NCI-H460 (cell line): ENCODE measurements at places on chromosomes 7 and 10. TPM values are rescaled to one million over a fixed set of nuclear protein-coding genes. Genes with fewer than 3 reads are reported as not detected.

The CFAP46 gene
- 2.1 and 2.7 TPM in 2 replicates for total RNA-seq

The KLHDC10 gene
- 36.9 and 48.0 TPM in 2 replicates for total RNA-seq

The BICC1 gene
- total RNA-seq: 0.49 and 0.52 TPM in 2 replicates

The TWIST1 gene
- total RNA-seq: not detected in 2 replicates

The MEST gene
- total RNA-seq: 29.4 and 36.0 TPM in 2 replicates

The CCDC172 gene
- not detected in 2 replicates for total RNA-seq

The OR2A1 gene
- total RNA-seq: not detected in 2 replicates

The LOXL4 gene
- total RNA-seq: 0.09 and 0.20 TPM in 2 replicates

The FAM241B gene
- 2.3 and 4.9 TPM in 2 replicates for total RNA-seq

The MKRN1 gene
- 54.2 and 62.6 TPM in 2 replicates for total RNA-seq

The FBXO24 gene
- 0.69 and 1.3 TPM in 2 replicates for total RNA-seq

The AIMP2 gene
- total RNA-seq: 110 and 134 TPM in 2 replicates

The WDR37 gene
- 2.7 and 4.2 TPM in 2 replicates for total RNA-seq

The GPR37 gene
- 3.8 and 4.4 TPM in 2 replicates for total RNA-seq

The SLC26A5 gene
- total RNA-seq: not detected in 2 replicates

The MMD2 gene
- total RNA-seq: not detected in 2 replicates

The TMEM236 gene
- 0.10 and 0.17 TPM in 2 replicates for total RNA-seq

The KCNMA1 gene
- total RNA-seq: 0.52 and 0.54 TPM in 2 replicates

The TAS2R5 gene
- 0.50 and 0.66 TPM in 2 replicates for total RNA-seq

The EBF3 gene
- total RNA-seq: not detected in 2 replicates

The CHAT gene
- not detected in 2 replicates for total RNA-seq

The PNLIPRP3 gene
- total RNA-seq: not detected in 2 replicates

The PVRIG gene
- total RNA-seq: not detected in 2 replicates

The TAS2R38 gene
- total RNA-seq: not detected in 2 replicates

The PRF1 gene
- not detected in 2 replicates for total RNA-seq

The EGR2 gene
- 0.26 and 0.32 TPM in 2 replicates for total RNA-seq

The RARRES2 gene
- total RNA-seq: not detected in 2 replicates

The CPA2 gene
- 0.59 and 0.75 TPM in 2 replicates for total RNA-seq

The MYL10 gene
- total RNA-seq: not detected in 2 replicates

The CTTNBP2 gene
- 0.23 and 0.94 TPM in 2 replicates for total RNA-seq

The DOCK4 gene
- 27.7 and 38.0 TPM in 2 replicates for total RNA-seq

The TIMM23 gene
- total RNA-seq: 73.2 and 85.9 TPM in 2 replicates

The KCP gene
- not detected in 2 replicates for total RNA-seq

The RHBDD2 gene
- total RNA-seq: 53.4 and 60.2 TPM in 2 replicates

The GPR141 gene
- not detected in 2 replicates for total RNA-seq

The VAX1 gene
- 0.25 and 0.40 TPM in 2 replicates for total RNA-seq

The FAM25G gene
- total RNA-seq: not detected in 2 replicates

The VWDE gene
- 3.1 and 4.0 TPM in 2 replicates for total RNA-seq

The MMP21 gene
- total RNA-seq: not detected in 2 replicates

The ANKRD22 gene
- total RNA-seq: 0.17 TPM in 1 of 2 replicates, not detected in the other

The MYH16 gene
- not detected in 2 replicates for total RNA-seq

The COL13A1 gene
- total RNA-seq: 0.15 and 0.20 TPM in 2 replicates

The WDR86 gene
- not detected in 2 replicates for total RNA-seq

The GJD4 gene
- not detected in 2 replicates for total RNA-seq

The OPALIN gene
- total RNA-seq: not detected in 2 replicates

The CFAP69 gene
- total RNA-seq: 3.2 and 4.3 TPM in 2 replicates

The SLIT1 gene
- 0.27 TPM in 1 of 2 replicates, not detected in the other for total RNA-seq

The EPHB6 gene
- not detected in 2 replicates for total RNA-seq

The DYNC1I1 gene
- not detected in 2 replicates for total RNA-seq

The EBLN1 gene
- not detected in 2 replicates for total RNA-seq

The AGR2 gene
- 650 and 769 TPM in 2 replicates for total RNA-seq

The EMX2 gene
- not detected in 2 replicates for total RNA-seq

The ZC3HAV1L gene
- 11.4 and 12.4 TPM in 2 replicates for total RNA-seq

The GIMAP7 gene
- total RNA-seq: not detected in 2 replicates

The SLC16A9 gene
- total RNA-seq: 5.0 and 5.7 TPM in 2 replicates

The PLPP4 gene
- total RNA-seq: not detected in 2 replicates

The GBX1 gene
- not detected in 2 replicates for total RNA-seq

The AGMO gene
- 0.17 TPM in 1 of 2 replicates, not detected in the other for total RNA-seq
